D721Med (cell line): ENCODE measurements at places on chromosomes 12 and 14.

DNA sequence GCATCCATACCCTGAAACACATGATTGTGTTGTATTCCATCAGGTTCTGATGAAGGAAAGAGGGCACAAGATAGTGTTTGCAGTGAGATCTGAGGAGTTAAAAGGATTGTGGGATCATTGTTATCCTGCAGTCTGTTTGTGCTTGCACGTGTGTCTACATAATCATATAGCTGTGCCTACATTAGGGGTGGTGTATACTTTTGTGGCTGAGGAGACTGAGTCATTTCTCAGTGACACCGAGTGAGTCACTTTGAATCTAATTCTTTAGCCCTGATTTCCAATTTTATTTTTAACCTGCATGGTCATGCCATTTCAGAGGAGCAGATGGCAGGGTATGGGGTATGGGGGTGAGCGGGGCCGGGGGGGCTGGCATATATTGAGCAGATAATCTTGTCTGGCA lies 133.2 kb downstream of the ANO4 start:
- DNase-seq, result no peak

DNA sequence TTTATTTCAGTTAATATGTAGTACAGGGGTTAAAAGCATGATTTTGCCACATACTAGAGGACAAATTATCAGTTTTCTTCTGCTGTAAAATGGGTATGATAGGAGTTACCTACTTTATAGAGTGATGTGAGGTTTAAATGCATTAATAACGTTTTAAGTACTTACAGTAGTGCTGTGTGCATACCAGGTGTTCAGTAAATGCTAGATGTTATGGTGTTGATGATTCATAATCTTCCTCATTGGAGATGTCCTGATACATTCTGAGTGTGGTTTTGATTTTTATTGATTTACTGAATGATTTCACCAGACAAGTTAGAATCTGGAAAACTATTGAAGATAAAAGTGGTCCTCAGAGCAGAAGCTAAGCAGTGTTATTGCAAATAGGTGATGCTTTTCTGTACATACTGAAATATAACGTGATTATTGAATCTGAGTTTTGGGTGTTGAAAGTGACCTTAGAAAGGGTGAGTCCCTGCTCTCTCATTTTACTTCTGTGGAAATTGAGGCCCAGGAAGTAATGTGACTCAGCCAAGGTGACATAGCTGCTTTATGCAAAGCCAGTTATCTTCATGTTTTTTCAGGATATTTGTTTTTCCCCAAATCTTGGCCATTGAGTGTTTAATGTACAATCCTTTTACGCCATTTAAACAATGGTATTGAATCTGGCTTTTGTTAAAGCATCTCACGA lies 54.7 kb downstream of the VRK1 start:
- DNase-seq, result no peak

GRCh38 chr12:119673634-119674033 lies 5.7 kb downstream of the PRKAB1 start:
- DNase-seq, result no peak

DNA sequence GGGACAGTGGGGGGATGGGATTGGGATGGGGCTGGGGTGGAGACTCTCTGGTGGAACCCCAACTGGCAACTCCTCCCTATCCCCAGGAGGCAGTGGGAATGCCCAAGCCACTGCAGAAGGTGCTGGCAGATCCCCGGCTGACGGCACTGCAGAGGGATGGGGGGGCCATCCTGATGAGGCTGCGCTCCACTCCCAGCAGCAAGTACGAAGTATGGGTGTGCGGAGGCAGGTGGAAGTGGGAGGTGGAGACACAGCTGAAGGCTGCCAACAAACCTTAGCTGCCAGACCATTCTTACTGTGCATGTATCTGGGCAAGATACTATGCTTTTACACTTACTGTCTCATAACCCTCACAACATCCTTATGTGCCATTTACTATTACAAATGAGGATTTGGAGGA lies 8.2 kb downstream of the ARHGEF40 start:
- no peak for DNase-seq

DNA sequence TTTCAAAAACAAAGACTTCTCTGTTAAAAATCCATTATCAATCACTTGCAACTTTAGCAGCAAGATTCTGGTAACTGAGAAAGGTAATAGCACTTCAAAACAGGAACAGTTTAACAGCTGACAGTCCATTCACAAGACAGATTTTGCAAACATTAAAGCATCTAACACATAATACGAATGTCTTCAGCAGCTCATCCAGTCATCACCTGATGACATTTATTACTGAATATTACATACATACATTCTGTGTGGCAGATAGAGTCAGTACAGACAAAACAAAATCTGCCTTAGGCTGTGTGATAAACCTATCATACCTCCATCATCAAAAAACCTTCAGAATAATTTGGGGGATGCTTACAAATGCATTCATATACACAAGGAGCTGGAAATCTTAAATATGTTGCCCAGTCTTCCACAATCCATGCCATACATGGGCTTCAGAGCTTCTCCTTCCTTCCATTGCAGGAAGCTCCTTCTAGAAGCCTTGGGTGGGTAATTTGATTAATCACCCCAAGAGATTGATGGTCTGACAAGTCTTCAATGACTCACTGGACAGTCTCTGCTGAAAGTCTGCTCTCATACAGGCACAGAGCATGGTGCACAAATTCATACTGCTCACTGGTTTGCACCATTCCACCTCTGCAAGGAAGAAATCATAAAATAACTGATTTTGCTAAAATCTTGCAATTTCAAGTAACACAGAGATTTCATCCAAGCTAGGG lies 1.6 kb upstream of the PTPRB start:
- DNase-seq, result no peak

GRCh38 chr14:101174980-101175606 lies 271.6 kb upstream of the RTL1 start:
- DNase-seq, result no peak

- no peak for DNase-seq
These were observed 38.2 kb downstream of the SLC6A12 start for GRCh38 chr12:175759-176158.

GRCh38 chr14:43901911-43902673 lies 605.0 kb downstream of the FSCB start:
- no peak for DNase-seq
